ENCODE measurements at places on chromosomes 6 and 20. TPM values are rescaled to one million over a fixed set of nuclear protein-coding genes. Genes with fewer than 3 reads are reported as not detected.

DNA sequence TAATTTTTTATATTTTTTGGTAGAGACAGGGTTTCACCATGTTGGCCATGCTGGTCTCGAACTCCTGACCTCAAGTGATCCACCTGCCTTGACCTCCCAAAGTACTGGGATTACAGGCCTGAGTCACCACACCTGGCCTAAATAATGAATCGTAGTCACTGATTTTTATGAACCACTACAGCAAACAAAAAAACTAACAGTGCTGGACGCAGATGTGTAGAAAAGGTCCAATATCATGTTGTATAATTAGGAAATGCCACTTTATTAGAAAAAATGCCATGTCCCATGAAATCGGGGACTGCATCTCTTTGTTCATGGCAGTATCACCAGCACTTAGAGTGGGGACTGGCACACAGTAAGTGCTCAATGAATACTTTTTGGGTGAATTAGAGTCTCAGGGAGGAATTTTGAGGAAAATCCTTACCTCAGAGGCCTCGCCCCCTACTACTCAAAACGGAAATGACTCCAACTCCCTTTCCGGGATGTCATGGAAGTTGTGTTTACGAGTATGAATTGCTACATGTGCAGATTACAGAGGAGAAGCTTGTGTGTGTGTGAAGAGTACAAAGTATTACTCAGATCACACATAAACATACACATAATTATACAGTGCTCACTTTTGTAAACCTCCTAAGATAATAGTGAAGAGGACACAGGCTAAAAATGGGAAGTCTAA, 43.6 kb upstream of the FAM50B start:
- DNase-seq, result no peak

GRCh38 chr20:52497731-52498130, 306.2 kb upstream of the ZFP64 start:
- DNase-seq, result no peak

The ASIP gene
- total RNA-seq, result not detected

GRCh38 chr6:116579143-116579542, 7.8 kb downstream of the RWDD1 start:
- no peak for DNase-seq

GRCh38 chr6:113352831-113353230, 504.3 kb upstream of the MARCKS start:
- peak; percentile 32 for DNase-seq

DNA sequence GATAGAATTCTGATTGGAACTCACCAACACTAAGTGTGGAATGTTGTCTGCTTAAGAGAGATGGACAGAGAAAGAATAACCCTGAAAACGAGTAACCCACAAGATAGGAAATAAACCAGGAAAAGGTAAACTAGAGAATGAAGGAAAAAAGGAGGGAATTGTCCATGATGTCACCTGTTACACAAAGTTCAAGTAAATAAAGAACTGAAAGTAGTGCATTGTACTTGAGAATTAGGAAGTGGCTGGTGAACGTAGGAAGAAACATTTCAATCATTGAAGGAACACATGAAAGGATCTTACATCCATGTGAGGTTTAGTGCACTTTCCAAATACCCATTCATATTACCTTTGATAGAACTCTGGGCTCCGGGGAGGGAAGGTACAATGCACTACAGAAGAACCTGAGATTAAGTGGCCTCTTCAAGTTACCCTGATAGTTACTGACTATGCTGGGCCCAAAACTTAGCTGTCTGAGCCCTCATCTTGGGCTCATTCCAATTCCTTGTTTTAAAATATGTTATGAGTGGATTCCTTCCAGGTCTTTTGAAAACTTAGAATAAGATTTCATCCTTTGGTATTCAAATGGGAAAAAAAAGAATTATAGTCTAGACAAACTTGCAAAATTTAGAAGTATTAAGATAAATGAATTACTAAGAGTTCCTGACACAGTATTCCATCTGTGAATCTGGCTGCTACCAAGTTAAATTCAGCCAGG, 1.1 kb upstream of the STX7 start:
- no peak for DNase-seq

Measured in left colon (tissue), 2 donors.